Foreskin keratinocyte (primary cell): ENCODE measurements at places on chromosomes 11 and 22. TPM values are rescaled to one million over a fixed set of nuclear protein-coding genes. Genes with fewer than 3 reads are reported as not detected.
A peak's percentile ranks its signal among the peaks of the same experiment; 100 is the strongest.

DNA sequence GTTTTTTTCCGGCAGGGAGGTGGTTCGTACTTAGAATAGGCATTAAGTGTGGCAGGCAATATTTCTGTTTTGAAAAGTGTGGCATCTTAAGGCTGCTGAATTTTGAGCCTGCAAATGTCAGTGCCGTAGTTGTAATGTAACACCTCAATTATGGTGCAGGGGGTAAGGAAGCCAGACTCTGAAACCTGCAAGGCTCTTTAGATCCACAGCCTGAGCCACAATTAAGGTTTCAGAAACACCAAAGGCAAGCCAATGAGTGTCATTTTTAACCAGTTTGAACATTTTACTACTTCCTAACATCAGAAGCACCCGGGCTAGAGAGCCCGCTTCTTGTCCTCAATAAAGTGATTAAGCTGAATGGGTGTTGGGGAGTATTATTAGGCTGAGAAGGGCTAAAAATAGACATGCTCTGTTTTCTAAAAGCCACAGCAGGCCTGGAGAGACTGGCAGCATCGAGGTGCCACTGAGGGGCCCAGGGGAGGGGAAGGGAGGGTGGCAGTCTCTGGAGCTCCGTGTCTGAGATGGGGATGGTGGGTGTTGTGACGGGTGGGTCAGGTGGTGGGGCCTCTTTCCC is 113.4 kb downstream of the ZBTB16 start:
- DNase-seq = no peak

DNA sequence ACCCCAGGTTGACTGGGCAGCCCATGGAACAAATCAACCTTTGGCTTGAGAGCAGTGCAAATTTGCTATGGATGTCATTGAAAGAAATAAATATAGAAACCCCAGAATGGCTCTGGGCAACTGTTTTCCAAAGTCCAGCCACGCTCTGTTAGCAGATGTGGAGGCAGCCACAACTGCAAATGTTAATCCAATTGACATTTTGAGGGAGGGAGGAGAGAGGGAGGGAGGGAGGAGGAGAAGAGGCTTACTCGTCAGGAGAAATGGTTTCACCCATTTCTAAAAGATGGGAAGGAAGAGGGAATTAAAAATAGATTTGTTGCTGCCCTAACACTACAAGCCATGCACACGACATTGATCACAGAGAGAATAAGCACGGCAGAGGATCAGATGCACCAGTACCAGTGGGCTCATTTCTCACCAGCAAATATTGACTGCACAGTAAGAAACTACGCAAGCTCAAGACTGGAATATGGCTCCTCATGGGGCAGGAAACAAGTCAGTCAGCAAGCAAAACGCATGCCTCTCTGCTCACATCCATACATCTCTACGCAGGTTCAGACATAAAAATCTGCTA is 229.1 kb downstream of the LARGE1 start:
- DNase-seq = no peak

- no peak for DNase-seq
Measured at GRCh38 chr11:79973721-79974617, 533.1 kb upstream of the TENM4 start.

DNA sequence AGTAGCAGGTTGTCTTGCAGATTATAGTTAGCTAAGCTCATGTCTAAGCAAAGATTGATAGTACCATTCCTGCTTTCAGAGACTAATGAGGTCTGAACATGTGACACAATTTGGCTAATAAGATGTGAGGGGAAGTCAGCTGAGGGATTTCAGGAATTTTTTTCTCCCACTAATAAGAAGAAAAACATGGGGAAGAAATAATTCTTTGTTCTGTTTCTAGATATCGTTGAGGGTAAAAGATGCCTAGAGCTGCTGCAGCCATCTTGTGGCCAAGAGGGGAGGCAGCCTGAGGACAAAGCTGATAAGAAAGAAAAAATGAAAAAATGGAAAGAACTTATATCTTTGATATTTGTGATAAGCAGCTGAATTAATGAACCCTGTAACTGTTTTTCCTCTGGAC is 1334.4 kb downstream of the LRRC4C start:
- DNase-seq = no peak

DNA sequence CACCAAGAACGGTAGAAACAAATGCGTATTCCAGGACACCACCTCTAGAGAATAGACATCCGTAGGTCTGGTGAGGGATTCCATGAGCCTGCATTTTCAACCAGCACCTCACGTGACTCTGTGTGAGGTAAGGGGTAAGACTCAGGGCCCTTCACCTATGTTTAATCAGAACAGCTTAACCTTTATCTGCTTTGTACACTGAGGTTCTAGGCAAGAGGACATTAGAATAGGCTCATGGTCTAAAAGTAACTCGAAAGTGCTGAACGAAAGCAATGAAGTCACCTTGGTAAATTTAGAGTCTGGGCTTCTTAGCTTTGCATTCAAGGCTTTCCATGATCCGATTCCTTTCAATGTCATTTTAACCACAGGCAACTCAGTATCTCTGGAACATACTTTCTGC is 270.5 kb upstream of the CADM1 start:
- no peak for DNase-seq

- no peak for DNase-seq
Measured at GRCh38 chr11:99884750-99885149, 802.3 kb upstream of the ARHGAP42 start.

GRCh38 chr11:114651145-114651718 is 27.1 kb upstream of the NXPE2 start:
- no peak for DNase-seq

GRCh38 chr11:118263695-118264568 is at the start of gene MPZL2:
Gene MPZL2, minus strand, starts transcription at chr11:118264297. Its CDS starts 144 bp downstream, at chr11:118264153.
- peak; percentile 97 for DNase-seq

DNA sequence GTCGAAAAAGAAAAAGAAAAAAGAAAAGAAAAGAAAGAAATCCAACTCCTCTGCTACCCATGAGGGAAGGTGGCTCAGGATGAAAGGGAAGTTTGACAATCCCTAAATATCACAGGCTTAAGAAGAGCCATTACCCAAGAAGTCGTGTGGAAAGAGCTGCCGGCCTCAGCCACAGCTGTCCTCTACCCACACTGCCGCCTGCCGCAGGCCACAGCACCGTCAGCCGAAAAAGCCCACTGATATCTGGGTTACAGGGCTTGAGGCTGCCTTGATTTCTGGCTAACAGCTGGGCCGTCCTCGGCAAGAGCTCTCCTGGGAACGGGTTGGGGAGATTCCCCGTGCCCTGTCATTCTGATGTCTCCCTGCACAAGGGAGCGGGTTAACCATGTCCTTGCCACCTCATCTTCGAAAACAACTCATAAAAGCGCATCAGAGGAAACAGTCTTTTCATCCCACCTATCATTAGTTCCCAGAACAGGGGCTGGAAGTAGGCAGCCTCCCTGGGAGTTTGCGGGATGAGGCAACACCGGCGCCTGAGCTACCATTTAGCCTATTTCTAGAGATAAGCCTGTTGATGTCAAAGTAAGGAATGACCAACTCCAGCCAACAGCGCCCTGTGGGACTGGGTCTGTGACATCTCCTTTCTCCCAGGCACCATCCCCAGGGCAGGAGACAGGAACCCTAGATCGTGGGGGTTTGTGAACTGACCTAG is 21.8 kb upstream of the SNX32 start:
- DNase-seq = no peak

DNA sequence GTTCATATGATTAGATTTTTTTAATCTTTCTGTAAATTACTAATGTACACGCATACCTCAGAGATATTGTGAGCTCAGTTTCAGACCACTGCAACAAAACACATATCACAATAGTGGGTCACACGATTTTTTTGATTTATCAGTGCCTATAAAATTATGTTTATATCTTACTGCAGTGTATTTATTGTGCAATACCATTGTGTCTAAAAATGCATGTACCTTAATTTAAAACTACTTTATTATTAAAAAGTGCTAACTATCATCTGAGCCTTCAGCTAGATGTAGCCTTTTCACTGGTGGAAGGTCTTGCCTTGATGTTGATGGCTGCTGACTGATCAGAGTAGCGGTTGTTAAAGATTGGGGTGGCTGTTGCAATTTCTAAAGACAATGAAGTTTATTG is 918.8 kb upstream of the CHORDC1 start:
- DNase-seq = no peak

DNA sequence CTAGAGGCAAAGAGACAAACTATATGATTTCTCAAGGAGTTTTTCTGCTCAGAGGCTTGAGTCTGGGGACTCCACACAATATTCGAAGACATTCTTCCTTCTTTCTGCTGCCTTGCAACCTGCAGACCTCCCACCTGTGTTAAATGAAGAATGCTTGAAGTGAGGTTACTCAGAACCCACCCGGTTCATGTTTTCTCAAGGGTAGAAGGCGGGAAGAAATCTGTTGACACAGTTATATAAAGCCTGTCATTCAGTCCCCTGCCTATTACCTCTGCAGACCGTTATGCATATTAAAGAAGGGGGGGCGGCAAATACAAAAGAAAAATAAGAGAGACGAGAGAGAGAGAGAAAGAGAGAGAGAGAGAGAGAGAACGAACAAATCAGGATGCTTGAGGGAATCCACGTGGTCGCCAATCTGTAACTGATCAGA is 2.2 kb upstream of the KMT2A start:
- no peak for DNase-seq

GRCh38 chr22:44671742-44672141 is 30.3 kb upstream of the PRR5 start:
- peak; percentile 45 for DNase-seq

DNA sequence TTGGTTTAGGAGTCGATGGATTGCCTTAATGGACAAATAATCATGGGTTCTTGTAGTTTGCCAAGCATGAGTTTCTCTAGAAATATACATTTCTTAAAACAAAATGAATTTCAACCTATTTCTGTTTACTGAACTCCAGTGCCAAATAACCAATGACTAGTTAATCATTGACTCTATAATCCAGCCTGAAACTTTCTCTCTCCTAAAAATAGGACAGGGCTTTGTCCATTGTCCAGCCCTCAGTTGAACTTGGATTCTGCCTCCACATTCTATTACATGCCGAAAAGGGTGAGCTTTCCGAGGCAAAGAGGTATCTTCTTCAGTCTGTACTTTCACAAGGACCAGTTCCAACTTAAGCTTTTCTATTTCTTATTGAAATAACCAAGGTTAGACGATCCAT is 23.2 kb upstream of the CAT start:
- no peak for DNase-seq

GRCh38 chr11:1496761-1497095 is 10.1 kb upstream of the MOB2 start:
- no peak for DNase-seq

DNA sequence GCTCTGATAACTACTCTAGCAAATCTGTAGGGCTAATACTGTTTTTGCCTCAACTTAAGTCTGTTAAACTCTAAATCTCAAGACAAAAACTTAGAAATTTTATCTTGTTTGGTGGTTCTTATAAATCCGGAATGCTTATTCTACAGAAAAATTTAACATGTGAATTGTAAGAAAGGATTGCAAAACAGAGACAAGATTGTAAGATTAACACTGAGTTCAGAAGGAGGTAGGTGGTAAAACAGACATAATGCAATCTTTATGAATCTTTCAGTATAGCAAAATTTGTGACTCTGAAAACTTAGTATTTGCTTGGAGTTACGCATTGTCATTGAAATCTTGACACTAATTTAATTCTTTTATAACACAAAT is 263.9 kb downstream of the SBF2 start:
- DNase-seq = no peak

DNA sequence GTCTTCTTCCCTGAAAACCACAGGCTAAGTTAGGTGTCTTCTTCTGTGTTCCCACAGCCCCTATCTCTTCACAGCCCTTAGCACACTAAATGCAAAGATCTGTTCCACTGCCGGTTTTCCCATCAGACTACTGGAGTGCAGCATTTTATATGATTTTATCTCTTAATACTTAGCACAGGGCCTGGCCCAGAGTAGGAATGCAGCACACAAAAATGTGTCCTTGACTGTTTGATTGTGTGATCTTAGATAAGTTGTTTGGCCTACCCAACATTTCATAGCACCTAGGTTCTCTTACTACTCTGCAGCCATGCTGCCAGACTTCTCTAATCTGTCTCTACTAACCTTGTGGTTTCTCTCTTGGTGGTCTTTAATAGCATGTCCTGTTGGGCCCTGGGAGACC is 54.1 kb upstream of the RRM1 start:
- no peak for DNase-seq

GRCh38 chr11:75635066-75635862 is 33.6 kb downstream of the MAP6 start:
- DNase-seq = no peak

GRCh38 chr11:44532809-44533208 is 32.7 kb upstream of the CD82 start:
- DNase-seq = no peak

DNA sequence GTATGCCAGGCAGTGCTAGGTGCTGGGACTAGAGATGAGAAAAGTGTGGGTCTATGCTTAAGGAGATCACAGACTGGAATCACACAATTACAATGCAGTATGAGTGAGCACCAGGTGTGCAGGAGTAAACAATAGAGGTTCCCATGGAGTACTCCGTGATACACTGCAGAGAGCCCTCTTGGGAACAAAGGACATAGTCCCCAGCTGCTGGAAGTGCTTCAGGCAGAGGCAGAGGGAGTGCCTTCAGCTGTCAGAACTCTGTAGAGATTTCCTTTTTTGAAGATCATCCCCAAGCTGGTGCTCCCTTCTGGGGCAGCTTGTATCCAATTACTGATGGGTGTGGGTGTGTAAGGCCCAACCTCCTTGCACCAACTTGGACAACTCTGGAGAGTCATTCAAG is 143.5 kb upstream of the PLET1 start:
- DNase-seq = no peak

DNA sequence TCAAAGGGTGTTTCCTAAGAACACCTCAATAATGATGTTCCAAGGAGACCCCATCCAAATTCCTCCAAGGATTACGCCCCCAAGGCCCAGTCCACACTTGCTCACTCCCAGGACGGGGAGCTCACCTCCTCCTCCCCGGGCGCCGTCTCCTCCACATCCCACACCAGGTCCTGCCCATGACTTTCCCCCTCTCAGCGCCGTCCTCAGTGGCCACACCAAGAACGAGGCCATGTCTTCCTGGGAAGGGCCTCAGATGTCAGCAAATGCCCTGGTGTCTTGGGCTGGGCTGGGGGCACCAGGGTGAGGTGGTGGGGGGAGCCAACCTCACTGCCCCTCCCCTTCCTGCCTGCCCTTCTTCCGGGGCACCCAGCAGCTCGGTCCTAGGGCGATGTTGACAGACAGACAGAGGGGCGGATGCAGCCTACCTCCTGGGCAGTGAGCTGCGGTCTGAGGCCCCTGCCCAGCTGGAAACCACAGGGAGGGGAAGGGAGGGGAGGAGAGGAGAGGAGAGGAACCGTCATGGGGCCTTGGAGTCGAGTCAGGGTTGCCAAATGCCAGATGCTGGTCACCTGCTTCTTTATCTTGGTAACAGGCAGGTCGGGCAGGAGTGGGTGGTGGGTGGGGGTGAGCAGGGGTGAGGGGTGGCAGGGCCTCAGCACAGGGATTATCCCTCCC is at the start of the genes C11orf21 and TSPAN32:
Gene C11orf21, minus strand, starts transcription at position 288 of the 675 bp plus-strand sequence. Its CDS starts 110 bp downstream, at position 178.
Gene TSPAN32, plus strand, starts transcription at position 383 of the 675 bp plus-strand sequence. Its CDS starts 137 bp downstream, at position 520.
- no peak for DNase-seq

GRCh38 chr22:17888855-17889254 is 114.6 kb upstream of the BID start:
- no peak for DNase-seq

The PRDM11 gene
- polyA plus RNA-seq = 2.6 and 3.3 TPM in 2 replicates

The CECR2 gene
- not detected in 2 replicates for polyA plus RNA-seq

The OSBPL5 gene
- 7.7 and 9.0 TPM in 2 replicates for polyA plus RNA-seq

The ROM1 gene
- 1.5 and 1.8 TPM in 2 replicates for polyA plus RNA-seq

The SYT9 gene
- polyA plus RNA-seq = 0.02 and 0.04 TPM in 2 replicates

The CHCHD10 gene
- 75.0 and 101 TPM in 2 replicates for polyA plus RNA-seq

The OR2AG2 gene
- polyA plus RNA-seq = 0.02 TPM in 1 of 2 replicates, not detected in the other

The LARGE2 gene
- 57.7 and 65.8 TPM in 2 replicates for polyA plus RNA-seq

The IPO7 gene
- 28.7 and 35.1 TPM in 2 replicates for polyA plus RNA-seq

The CHADL gene
- polyA plus RNA-seq = 0.96 and 1.1 TPM in 2 replicates

The OR5P2 gene
- polyA plus RNA-seq = not detected in 2 replicates

The EI24 gene
- 128 and 163 TPM in 2 replicates for polyA plus RNA-seq

The C22orf31 gene
- polyA plus RNA-seq = not detected in 2 replicates
